Immature natural killer cell (primary cell): ENCODE measurements at places on chromosomes 2 and 18. TPM values are rescaled to one million over a fixed set of nuclear protein-coding genes. Genes with fewer than 3 reads are reported as not detected.

SPATA3 gene
- not detected for polyA plus RNA-seq

DNA sequence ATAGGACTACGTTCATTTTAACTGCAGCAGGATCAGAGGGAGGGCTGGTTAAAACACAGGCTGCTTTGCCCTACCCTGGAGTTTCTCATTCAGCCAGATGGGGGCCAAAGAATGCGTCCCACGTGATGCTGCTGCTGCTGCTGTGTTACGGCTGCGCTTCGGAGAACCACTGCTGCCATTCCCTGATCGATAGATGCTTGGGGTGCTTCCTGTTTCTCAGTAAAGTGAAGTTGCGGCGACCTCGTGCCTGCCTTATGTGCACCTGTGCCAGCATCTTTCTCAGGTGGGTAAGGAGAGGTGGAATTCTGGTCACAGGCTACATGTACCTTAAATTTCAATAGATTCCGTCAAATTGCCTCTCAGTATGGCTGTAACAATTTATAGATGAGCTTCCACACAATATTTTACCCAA is 24.7 kb upstream of the TOGARAM2 start:
- DNase-seq = no peak
- no peaks in the 10 kb centered on the region for H3K36me3 ChIP-seq
- H3K27ac ChIP-seq = no peak overlapping the region
- peaks cover 5% of the 10 kb centered on the region for H3K4me1 ChIP-seq

GRCh38 chr2:98769114-98769476 is 38.2 kb upstream of the MGAT4A start:
- peak overlapping the region; percentile 87 for H3K27ac ChIP-seq
- peaks cover 77% of the 10 kb centered on the region for H3K4me1 ChIP-seq
- no peak for DNase-seq
- H3K27me3 ChIP-seq = peaks cover 3% of the 10 kb centered on the region

- H3K27ac ChIP-seq = no peak overlapping the region
- no peaks in the 10 kb centered on the region for H3K4me1 ChIP-seq
- H3K4me3 ChIP-seq = no peak overlapping the region
- no peaks in the 10 kb centered on the region for H3K36me3 ChIP-seq
- no peaks in the 10 kb centered on the region for H3K27me3 ChIP-seq
- DNase-seq = no peak
Observed at GRCh38 chr18:3578621-3579020, 128.6 kb downstream of the TGIF1 start.

- H3K27ac ChIP-seq = no peak overlapping the region
- H3K4me1 ChIP-seq = no peaks in the 10 kb centered on the region
- no peak overlapping the region for H3K4me3 ChIP-seq
- H3K27me3 ChIP-seq = no peaks in the 10 kb centered on the region
- no peak for DNase-seq
- peaks cover 10% of the 10 kb centered on the region for H3K36me3 ChIP-seq
Observed at GRCh38 chr2:252001-252602, 11.7 kb downstream of the SH3YL1 start.

FSHR gene
- polyA plus RNA-seq = not detected

GRCh38 chr2:203510941-203511305 is 24.2 kb downstream of the RAPH1 start:
- H3K36me3 ChIP-seq = no peaks in the 10 kb centered on the region
- no peak overlapping the region for H3K4me3 ChIP-seq
- no peaks in the 10 kb centered on the region for H3K4me1 ChIP-seq
- peaks cover 4% of the 10 kb centered on the region for H3K27me3 ChIP-seq
- no peak for DNase-seq

YES1 gene
- polyA plus RNA-seq = 2.0 TPM

- no peaks in the 10 kb centered on the region for H3K4me1 ChIP-seq
- H3K36me3 ChIP-seq = no peaks in the 10 kb centered on the region
- H3K27ac ChIP-seq = no peak overlapping the region
- H3K4me3 ChIP-seq = no peak overlapping the region
- DNase-seq = no peak
Observed at GRCh38 chr18:61546590-61546989, 213.4 kb downstream of the CDH20 start.

DNA sequence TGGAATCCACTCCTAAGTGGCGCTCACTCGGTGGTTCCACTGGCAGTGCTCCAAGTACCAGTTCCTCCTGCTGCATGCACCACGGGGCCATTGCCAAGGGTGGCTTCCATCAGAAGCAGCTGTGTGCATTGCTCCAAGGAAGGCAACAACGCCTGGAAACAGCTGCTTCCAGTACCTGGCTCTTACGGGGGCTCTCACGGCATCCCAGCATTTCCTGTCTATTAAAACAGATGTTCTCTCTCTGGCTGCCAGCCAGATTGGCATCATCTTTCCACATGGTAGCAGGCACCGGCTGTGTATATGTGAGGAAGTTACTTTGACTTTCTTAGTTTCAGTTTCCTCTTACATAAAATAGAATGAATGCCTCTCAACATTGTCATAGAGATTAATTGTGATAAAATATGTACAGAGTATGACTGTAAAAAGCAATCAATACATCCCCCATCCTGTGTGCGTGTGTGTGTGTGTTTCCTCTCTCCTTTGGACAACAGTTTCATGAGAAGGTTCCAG is 84.9 kb downstream of the CMPK2 start:
- peaks cover under 1% of the 10 kb centered on the region for H3K27me3 ChIP-seq
- H3K4me3 ChIP-seq = peak overlapping the region; percentile 49
- peaks cover 6% of the 10 kb centered on the region for H3K4me1 ChIP-seq
- no peak for DNase-seq
- no peaks in the 10 kb centered on the region for H3K36me3 ChIP-seq

DNA sequence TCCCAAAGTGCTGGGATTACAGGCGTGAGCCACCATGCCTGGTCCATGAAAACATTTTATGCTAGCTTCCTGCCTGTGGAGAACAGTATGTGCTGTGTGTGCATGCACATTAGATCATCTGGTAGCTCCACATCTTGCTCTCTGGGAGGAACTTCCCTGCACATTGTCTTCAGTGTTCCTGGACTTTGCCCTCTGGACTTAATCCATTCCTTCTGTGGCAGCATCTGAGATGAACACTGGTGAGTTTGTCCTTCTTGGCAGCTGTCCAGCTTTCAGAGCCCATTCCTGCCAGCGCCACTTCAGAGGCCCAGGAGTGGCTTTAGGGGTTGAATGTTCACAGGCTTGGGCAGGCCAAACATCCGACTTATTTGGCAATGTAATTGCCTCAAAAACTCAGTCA is 65.2 kb downstream of the POU3F3 start:
- H3K27me3 ChIP-seq = peaks cover 3% of the 10 kb centered on the region
- no peak overlapping the region for H3K27ac ChIP-seq
- peaks cover 5% of the 10 kb centered on the region for H3K36me3 ChIP-seq
- no peak overlapping the region for H3K4me3 ChIP-seq
- no peak for DNase-seq

GRCh38 chr2:165410276-165410675 is 59.2 kb upstream of the CSRNP3 start:
- peaks cover 8% of the 10 kb centered on the region for H3K27me3 ChIP-seq
- no peak overlapping the region for H3K27ac ChIP-seq
- H3K4me1 ChIP-seq = no peaks in the 10 kb centered on the region
- H3K36me3 ChIP-seq = peaks cover 3% of the 10 kb centered on the region
- no peak for DNase-seq
- no peak overlapping the region for H3K4me3 ChIP-seq

- peaks cover 36% of the 10 kb centered on the region for H3K36me3 ChIP-seq
- no peak overlapping the region for H3K4me3 ChIP-seq
- DNase-seq = no peak
- no peaks in the 10 kb centered on the region for H3K4me1 ChIP-seq
- no peak overlapping the region for H3K27ac ChIP-seq
Observed at GRCh38 chr2:171763602-171764001, 76.3 kb downstream of the DYNC1I2 start.

GRCh38 chr2:207182911-207183310 is 17.2 kb upstream of the KLF7 start:
- DNase-seq = no peak
- H3K27me3 ChIP-seq = peaks cover 12% of the 10 kb centered on the region
- peaks cover 13% of the 10 kb centered on the region for H3K4me1 ChIP-seq
- H3K4me3 ChIP-seq = no peak overlapping the region
- H3K36me3 ChIP-seq = no peaks in the 10 kb centered on the region
- H3K27ac ChIP-seq = no peak overlapping the region
